ENCODE measurements at places on chromosomes 1 and 21. TPM values are rescaled to one million over a fixed set of nuclear protein-coding genes. Genes with fewer than 3 reads are reported as not detected.

The LCE1B gene
- not detected for total RNA-seq

The LEFTY1 gene
- total RNA-seq = not detected

The MTX1 gene
- 27.1 TPM for total RNA-seq

The BATF3 gene
- total RNA-seq = 0.29 TPM

- DNase-seq = no peak
Observed at GRCh38 chr1:83849191-83850061, 149.5 kb downstream of the TTLL7 start.

- no peak for DNase-seq
Observed at GRCh38 chr1:203225071-203225470, 4.4 kb downstream of the CHIT1 start.

- DNase-seq = no peak
Observed at GRCh38 chr1:194341587-194341986, 1155.2 kb upstream of the B3GALT2 start.

- DNase-seq = no peak
Observed at GRCh38 chr1:90718411-90719329, 1.6 kb upstream of the BARHL2 start.

DNA sequence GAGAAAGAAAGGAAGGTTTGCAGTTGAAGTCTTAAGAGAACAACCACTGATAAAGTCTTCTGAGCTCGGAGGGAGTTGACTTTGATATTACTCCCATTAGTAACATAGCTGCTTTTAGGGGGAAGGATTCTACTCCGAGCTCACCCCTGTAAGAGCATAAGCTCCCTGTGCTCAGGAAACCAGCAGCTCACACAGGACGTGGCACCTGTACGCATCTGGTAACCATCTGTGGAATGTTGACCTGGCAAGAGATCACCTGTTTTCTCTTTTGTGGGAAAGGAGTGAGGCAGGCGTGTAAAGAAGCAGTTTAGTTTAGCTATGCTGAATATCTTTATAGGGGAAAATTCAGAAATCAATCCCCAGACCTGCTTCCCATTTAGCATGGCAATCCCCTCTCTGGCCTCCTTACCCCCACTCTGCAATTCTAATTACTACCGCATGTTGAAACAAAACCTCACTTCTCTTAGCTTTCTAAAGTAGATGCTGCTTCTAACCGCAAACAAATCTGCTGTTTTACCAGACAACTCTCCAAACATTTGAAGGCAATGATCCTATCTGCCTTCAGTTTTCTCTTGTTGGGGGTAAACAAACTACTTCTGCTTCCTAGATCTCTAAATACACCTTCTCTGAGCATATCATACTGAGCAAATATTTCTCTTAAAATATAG is 121.8 kb upstream of the KCNK1 start:
- DNase-seq = no peak
